SK-MEL-5 (cell line): ENCODE measurements at places on chromosomes 2 and 18. TPM values are rescaled to one million over a fixed set of nuclear protein-coding genes. Genes with fewer than 3 reads are reported as not detected.

DNA sequence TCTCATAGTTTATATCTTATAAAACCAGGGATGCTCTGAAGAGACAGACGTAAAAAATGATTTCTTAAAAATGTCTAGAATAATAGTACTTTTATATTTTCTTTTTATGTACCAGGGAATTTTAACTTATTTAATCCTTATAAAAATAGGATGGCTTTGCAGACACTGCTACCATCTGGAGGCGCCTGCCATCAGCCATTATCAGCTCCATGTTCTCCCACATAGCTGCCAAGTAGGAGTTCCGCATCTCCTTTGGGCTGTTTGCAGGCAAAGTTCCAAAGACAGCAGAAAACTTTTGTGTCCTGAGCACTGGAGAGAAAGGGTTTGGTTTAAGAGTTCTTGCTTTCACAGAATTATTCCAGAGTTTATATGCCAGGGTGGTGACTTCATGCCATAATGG, 69.2 kb downstream of the MTX2 start:
- DNase-seq = no peak

Gene CYTIP
- total RNA-seq = not detected in 2 replicates

- DNase-seq = no peak
Measured at GRCh38 chr18:41967680-41968079, 12.6 kb downstream of the PIK3C3 start.

DNA sequence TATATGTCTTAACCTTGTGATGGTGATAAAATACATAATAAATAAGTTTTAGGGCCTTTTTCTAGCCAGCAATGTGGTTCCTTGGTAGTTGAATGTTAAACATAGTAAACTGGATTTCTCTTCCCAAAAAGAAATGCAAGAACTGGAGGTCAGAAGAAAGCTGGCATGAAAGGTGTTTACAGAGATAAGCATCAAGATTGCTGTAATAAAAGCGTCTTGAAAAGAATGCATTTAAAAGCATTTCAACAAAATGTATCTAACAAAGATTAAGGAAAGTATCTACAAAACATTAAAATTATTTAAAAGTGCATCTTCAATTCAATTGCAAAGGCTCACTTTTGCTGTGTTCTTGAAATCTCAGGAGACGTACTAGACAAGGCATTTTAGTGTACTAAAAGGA, 419.0 kb downstream of the ERBB4 start:
- DNase-seq = no peak

Gene STARD6
- not detected in 2 replicates for total RNA-seq

Gene FBLN7
- not detected in 2 replicates for total RNA-seq

DNA sequence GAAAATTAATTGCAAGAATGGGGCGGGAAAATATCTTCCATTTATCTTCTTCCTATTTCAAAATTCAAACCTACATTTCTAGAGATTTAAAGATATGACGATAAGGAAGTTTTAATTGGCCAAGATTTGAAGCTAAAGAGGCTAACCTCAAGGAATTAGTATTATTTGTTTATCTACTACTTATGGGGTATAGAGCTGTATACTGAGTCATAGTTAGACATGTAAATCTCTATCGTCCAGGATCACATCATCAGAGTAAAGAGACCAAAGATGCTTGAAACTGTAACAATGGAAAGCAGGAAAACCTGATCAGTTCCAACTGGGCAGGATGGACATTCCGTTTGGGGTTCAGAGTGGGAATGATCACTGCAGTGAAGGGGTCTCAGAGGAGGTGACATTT, 95.2 kb upstream of the KLF7 start:
- no peak for DNase-seq

GRCh38 chr2:184304006-184304405, 294.3 kb upstream of the ZNF804A start:
- no peak for DNase-seq

Gene KCNS3
- 33.2 and 35.0 TPM in 2 replicates for total RNA-seq

Gene ERMN
- not detected in 2 replicates for total RNA-seq

GRCh38 chr2:241366678-241367077, 10.6 kb downstream of the FARP2 start:
- DNase-seq = no peak

Gene EMX1
- not detected in 2 replicates for total RNA-seq

DNA sequence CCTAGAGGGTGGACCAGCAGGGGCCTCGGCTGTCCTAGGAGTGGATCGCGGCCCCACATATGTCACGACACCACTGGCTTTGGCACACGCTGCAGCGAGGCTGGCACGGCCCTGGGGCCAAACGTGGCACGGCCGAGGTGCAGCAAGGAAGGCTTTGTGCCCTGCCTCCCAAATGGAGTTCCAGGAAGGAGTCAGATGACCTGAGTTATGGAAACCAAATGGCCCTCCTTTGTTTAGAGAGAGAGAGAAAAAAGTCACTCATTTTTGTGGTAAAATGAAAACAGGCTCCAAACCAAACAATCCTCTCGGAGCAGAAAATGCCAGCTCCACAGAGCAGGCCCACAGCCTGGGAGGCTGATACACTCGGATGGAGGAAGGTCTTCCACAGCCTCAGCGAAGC, 105.6 kb downstream of the ANTXR1 start:
- peak; percentile 44 for DNase-seq

DNA sequence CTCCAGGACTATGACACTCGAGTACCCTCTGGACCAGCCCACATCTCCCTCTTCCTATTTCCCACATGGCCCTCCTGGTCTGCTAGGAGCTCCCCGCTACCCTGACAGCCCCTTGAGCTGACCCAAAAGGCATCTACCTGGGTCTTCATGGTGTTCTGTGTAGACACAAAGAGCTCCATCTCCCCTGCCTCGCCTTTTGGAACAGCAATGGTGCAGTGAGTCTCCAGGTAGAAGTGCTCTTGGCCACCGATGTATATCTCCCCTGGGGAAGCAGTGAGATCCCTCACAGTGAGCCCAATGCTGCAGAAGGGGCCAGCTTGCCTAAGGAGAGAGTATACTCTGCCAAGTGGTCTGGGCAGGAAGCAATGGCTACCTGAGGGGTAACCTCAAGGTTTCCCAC, 47.8 kb downstream of the XDH start:
- DNase-seq = no peak

DNA sequence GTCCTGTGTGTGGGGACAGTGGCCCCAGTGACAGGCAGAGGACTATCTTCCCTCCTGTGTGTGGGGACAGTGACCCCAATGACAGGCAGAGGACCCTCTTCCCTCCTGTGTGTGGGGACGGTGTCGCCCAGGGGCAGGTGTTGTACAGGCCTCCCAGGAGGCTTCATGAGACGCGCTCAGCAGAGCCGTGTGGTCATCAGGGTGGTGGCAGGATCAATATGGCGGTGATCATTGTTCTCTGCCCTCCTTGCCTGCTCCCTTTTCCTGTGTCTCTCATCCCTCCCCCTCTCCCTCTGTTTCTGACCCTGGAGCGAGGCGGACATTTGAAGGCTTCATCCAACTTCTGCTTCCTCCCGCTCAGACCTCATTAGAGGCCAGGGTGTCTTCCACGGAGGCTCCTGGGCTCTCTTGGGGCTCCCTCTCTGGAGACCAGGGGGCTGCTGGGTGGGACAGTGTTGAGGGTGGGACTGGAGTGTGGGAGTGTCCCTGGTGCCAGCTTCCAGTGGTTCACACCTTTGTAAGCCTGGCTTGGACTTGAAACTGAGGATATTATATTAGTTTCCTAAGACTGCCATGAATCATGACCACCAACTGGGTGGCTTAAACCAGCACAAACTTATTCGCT, 59.5 kb downstream of the ACKR3 start:
- no peak for DNase-seq

Gene CSRNP3
- total RNA-seq = 0.32 and 0.45 TPM in 2 replicates

- no peak for DNase-seq
Measured at GRCh38 chr18:67634631-67635338, 118.3 kb upstream of the DSEL start.

- no peak for DNase-seq
Measured at GRCh38 chr2:47534179-47534919, 131.4 kb downstream of the MSH2 start.

DNA sequence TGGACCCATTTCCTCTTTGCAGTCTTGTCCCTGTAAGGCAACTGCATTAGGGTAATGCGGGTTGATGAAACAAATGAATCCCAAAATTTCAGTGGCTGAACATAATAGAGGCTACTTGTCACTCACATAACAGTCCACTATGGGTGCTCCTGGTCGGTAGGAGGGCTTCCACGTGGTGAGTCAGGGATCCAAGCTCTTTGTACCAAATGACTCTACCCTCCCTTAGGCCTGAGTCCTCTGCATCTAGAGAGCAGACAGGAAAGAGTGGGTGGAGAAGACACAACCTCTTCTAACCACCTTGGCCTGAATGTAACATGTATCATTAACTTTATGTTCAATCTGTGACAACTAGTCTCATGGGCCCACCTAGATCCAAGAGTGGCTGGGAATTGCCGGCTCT, 86.2 kb upstream of the HAAO start:
- no peak for DNase-seq

Gene MGAT4A
- 16.3 and 22.0 TPM in 2 replicates for total RNA-seq

GRCh38 chr2:237692601-237693290, 65.4 kb downstream of the LRRFIP1 start:
- peak; percentile 17 for DNase-seq

DNA sequence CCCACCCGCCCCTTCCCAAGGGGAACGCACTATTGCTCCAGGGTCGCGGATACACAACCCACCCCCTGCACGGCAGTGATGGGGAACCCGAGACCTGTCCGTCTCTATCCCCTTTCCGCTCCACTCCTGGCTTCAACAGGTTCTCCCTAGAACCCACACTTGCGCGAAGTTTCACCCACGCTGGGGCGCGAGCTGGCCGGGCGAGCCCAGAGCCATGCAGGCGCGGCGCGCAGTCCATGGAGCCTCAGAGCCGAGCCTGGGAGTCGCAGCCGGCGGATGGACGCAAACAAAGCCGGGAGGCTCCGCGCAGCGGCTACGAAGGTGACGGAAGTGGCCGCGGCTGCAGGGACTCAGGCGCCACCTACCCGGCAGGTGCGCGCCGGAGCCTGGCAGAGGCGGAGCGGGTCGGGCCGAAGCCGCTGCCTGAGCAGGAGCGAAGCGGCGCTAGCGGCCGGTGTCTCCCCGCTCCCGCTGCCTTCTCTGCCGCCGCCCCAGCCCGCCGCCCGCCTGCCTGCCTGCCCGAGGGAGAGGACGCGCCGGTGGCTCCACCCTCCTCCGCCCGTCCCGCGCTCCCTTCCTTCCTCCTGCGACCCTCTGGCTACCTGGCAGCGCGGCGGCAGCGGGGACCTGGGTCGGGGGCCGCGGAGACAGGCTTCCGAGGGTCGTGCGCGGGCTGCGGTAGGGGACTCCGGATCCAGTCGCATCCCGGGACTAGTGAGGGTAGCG, 14.0 kb downstream of the ALPG start:
- no peak for DNase-seq

- no peak for DNase-seq
Measured at GRCh38 chr18:31206071-31206470, 43.4 kb upstream of the DSC1 start.

GRCh38 chr18:67290421-67290820, 226.1 kb downstream of the DSEL start:
- DNase-seq = no peak

Gene LIPG
- total RNA-seq = not detected in 2 replicates

Gene RAD51AP2
- total RNA-seq = not detected in 2 replicates

DNA sequence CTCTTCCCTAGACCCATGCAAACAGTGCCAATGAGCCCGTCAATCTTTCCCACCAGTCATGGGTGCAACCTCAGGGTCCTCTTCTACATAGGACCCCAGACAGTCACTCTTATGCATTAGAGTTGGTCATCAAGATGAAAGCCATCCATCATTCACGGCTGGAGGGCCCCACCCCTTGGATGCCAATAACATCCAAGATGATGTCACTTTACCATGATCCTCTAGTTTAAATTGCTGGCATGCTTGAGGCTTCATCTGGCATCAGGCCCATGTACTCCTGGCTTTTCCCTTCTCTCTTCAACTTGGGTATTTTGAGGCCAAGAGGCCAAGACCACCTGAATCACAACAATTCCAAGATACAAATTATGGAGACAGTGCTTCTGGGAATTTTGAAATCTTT, 91.1 kb upstream of the MAPK4 start:
- no peak for DNase-seq

- DNase-seq = no peak
Measured at GRCh38 chr2:3110555-3110954, 267.1 kb downstream of the EIPR1 start.

DNA sequence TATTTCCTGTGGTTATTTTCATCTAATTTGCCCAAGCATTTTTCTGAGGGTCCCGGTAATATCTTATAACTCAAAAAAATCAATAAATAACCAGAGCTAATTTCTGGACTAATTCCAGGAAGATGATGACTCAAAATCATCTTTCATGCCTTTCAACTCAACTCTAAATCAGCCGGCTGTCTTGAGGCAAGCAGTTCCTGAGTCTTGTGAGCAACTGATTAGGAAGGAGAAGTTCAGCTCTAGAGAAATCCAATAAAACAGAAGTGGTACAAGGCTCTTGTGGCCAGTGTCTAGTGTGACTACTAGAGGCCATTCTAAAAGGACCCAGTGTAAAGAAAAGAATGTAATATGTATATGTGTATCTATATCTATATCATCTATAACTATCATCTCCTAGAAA, 890.4 kb downstream of the TRIB2 start:
- DNase-seq = peak; percentile 51

DNA sequence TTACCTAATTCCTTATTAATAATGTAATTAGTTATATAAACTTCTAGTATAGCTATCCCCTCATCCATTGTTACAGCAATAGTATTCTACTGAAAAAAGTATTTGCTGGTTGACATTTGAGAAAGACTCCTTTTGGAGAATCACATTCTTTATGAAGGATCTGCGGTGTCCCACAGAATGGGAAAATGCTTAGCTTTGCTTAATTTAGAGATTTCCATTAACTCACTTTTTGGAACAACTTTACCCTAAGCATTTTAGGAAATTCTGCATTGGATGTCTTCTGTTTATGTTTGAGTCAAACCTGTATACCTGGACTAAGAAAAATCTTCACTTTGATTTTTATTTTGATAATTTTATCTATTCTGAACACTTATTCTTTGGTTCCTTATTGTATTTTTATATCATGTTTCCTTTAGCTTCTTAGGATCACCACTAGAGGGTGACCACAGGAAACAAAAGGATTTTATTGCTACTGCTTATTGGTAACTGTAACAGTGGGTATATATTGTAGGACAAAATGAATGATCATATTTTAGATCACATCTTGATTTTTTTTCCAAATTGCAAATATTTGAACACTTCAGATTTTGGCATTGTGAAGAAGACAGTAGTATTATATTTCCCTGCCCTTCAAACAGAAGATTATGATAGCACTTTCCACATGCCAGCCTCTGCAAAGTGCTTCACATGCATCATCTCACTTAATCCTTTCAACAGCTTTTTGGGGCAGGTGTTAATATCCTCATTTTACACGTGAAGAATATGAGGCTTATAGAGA, 79.6 kb downstream of the MIB1 start:
- peak; percentile 34 for DNase-seq

- peak; percentile 68 for DNase-seq
Measured at GRCh38 chr2:134460583-134460998, 206.7 kb downstream of the MGAT5 start.

GRCh38 chr2:241768251-241768711, 8.3 kb upstream of the GAL3ST2 start:
- no peak for DNase-seq

GRCh38 chr2:17160594-17160993, 357.6 kb downstream of the RAD51AP2 start:
- no peak for DNase-seq

Gene NAT8
- 2.4 and 2.8 TPM in 2 replicates for total RNA-seq

Gene NYAP2
- not detected in 2 replicates for total RNA-seq

- no peak for DNase-seq
Measured at GRCh38 chr2:207327513-207327912, 161.8 kb upstream of the KLF7 start.

Gene TTC39C
- 23.8 and 26.1 TPM in 2 replicates for total RNA-seq
